ENCODE measurements at places on chromosomes 3 and 15. TPM values are rescaled to one million over a fixed set of nuclear protein-coding genes. Genes with fewer than 3 reads are reported as not detected.

Gene CHRM5
- total RNA-seq, result not detected

Gene TGM5
- 8.3 TPM for total RNA-seq

Gene MESP2
- not detected for total RNA-seq

GRCh38 chr15:88029696-88030095 lies 226.8 kb downstream of the NTRK3 start:
- H3K4me3 ChIP-seq, result no peak overlapping the region
- no peaks in the 10 kb centered on the region for H3K4me1 ChIP-seq
- no peaks in the 10 kb centered on the region for H3K27me3 ChIP-seq
- no peak overlapping the region for H3K27ac ChIP-seq
- H3K36me3 ChIP-seq, result no peaks in the 10 kb centered on the region
- DNase-seq, result no peak

Gene SPESP1
- total RNA-seq, result 1.5 TPM

Gene GRK7
- total RNA-seq, result 0.98 TPM

DNA sequence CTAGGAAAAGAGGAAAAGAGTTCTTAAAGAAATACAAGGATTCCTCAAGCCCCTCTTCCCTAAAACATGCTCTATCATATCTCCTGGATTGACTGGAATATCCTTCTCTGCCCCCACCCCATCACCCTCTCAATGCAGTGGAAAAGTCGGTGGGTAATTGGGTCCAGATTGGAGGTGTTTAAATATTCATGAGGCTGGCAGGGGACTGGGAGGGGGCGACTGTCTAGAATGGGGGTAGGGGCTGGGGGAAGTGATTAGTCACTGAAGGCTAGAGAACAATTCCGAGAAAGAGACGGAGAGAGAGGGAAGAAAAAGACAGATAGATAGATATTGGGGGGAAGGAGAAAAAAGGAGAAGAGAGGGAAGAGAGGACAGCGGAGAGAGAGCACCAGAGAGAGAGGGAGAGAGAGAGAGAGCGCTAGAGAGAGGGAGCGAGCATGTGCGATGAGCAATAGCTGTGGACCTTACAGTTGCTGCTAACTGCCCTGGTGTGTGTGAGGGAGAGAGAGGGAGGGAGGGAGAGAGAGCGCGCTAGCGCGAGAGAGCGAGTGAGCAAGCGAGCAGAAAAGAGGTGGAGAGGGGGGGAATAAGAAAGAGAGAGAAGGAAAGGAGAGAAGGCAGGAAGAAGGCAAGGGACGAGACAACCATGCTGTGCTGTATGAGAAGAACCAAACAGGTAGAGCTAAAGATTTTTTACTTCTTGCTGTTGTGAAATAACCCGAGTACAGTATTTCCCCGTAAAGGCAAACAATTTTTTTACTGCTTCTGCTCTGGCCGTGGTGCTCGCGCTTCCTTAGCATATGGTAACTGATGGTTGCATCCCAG lies at the start of gene GAP43:
Gene GAP43 (plus strand): TSS at position 467 of the 825 bp plus-strand sequence. CDS start 180 bp downstream, at position 647.
- peak within 1 kb of the TSS; percentile 11 for H3K4me3 ChIP-seq
- H3K27me3 ChIP-seq, result peaks cover 4% of the 10 kb centered on the region
- H3K4me1 ChIP-seq, result peaks cover 8% of the 10 kb centered on the region
- no peaks in the 10 kb centered on the region for H3K36me3 ChIP-seq
- no peak for DNase-seq
- no peak within 1 kb of the TSS for H3K27ac ChIP-seq

Gene AGBL1
- total RNA-seq, result not detected

- H3K36me3 ChIP-seq, result no peaks in the 10 kb centered on the region
- H3K4me3 ChIP-seq, result no peak overlapping the region
- no peak for DNase-seq
- no peak overlapping the region for H3K27ac ChIP-seq
- H3K4me1 ChIP-seq, result no peaks in the 10 kb centered on the region
Measured at GRCh38 chr3:189941125-189941524, 179.6 kb downstream of the P3H2 start.

DNA sequence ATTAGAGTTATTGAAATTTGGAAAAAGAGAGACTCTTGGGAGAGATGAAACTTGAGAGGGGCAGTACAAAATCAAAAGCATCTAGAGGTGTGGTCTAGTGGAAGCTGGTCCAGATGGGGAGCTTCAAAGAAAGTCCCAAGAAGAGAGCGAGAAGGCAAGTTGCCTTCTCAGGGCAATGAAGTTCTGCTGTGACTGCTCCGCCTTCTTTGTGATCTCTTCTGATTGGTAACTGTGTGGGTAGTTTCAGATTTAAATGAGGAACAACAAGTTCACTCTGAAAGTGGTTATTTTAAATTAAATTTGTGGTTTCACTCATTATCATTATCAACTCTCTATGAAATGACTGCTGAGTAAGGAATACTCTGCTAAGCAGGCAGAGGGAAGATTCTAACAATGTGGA lies 233.3 kb downstream of the NLGN1 start:
- H3K27me3 ChIP-seq, result no peaks in the 10 kb centered on the region
- no peaks in the 10 kb centered on the region for H3K4me1 ChIP-seq

DNA sequence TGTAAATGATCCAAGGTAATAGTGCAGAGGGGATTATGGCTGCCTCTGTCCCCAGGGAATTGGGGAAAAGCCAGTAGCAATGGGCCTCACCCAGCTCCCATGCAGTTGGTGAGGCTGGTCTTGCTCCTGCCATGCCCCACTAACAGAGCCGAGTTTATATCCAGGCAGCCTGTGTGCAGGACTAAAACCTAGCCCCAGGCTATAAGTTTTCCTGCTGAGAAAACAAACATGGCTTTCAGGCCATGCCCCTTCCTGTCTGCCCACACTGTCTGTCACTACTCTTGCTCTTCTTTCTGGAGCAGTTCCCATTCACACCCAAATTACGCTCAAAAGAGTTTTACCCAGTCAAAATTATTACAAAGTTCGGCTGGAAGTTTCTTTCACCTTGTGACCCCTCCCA lies 73.5 kb upstream of the SPATA16 start:
- no peak for DNase-seq
- no peaks in the 10 kb centered on the region for H3K4me1 ChIP-seq
- no peak overlapping the region for H3K4me3 ChIP-seq
- H3K27me3 ChIP-seq, result no peaks in the 10 kb centered on the region
- H3K36me3 ChIP-seq, result no peaks in the 10 kb centered on the region

DNA sequence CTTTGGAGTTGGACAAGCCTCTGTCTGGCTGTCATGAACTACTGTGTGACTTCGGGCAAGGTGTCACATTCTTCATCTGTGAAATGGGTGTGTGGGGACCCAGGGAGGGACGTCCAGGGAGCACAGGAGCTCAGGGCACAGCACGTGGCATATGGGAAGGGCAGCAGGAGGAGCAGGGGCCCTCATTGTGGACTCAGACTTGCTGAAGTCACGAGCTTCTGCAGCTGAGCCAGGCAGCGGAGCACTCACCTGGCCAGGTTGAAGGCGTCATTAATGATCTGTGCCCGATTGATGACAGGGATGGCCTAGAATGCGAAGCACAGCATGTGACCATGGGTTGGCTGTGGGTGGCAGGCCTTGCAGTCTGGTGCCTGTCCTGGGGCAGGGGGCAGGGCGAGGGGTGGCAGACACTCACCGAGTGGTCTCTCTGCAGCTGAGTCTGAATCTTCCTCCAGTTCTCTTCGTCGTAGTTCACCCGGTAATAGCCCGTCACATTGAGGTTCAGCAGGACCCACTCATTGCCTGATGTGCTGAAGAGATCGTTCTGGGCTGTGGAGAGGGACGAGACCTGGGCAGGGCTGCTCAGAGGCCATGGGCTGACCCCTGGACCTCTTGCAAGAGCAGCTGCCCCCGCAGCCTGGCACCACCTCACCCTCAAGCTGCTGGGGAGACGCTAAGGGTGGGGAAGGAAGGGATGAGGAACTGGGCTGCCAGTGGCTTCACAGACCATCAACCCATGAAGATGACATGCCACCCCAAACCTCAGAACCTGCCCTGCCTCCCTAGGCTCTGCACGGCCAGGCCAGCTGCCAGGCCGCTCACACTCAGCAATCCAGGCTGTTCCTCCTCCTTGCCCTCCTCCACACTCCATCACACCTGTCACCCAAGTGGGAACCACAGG lies 15.4 kb downstream of the ANPEP start:
- H3K27ac ChIP-seq, result no peak overlapping the region
- H3K4me3 ChIP-seq, result no peak overlapping the region
- no peak for DNase-seq

- no peak overlapping the region for H3K27ac ChIP-seq
- no peaks in the 10 kb centered on the region for H3K4me1 ChIP-seq
- H3K36me3 ChIP-seq, result no peaks in the 10 kb centered on the region
- H3K27me3 ChIP-seq, result no peaks in the 10 kb centered on the region
Measured at GRCh38 chr3:164737174-164737573, 341.1 kb downstream of the SI start.

Gene CLDN18
- total RNA-seq, result not detected

DNA sequence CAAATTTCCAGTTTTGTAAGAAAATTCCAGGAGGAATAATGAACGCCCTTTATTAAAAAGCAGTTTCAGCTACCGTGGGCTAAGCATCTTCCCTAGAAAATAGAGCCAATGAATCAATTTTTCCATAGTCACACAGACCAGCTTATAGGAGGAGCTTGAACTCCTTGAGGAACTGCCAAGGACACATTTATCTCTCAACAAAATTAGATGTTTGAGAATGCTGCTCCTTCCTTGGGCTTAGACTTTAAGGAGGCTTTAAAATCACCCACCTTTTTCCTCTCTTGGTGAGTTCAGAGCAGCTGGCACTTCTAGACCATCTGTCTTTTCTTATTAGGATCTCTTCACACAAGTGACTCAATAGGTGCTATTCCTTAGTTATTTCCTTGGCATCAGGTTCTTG lies 588.0 kb downstream of the SQOR start:
- H3K36me3 ChIP-seq, result no peaks in the 10 kb centered on the region
- H3K4me3 ChIP-seq, result no peak overlapping the region
- no peak for DNase-seq

Gene SLC28A2
- not detected for total RNA-seq

GRCh38 chr3:81080608-81081007 lies 680.8 kb downstream of the GBE1 start:
- H3K27me3 ChIP-seq, result no peaks in the 10 kb centered on the region
- no peaks in the 10 kb centered on the region for H3K36me3 ChIP-seq
- H3K4me1 ChIP-seq, result no peaks in the 10 kb centered on the region
- H3K27ac ChIP-seq, result no peak overlapping the region

Gene CSTA
- 95.5 TPM for total RNA-seq

DNA sequence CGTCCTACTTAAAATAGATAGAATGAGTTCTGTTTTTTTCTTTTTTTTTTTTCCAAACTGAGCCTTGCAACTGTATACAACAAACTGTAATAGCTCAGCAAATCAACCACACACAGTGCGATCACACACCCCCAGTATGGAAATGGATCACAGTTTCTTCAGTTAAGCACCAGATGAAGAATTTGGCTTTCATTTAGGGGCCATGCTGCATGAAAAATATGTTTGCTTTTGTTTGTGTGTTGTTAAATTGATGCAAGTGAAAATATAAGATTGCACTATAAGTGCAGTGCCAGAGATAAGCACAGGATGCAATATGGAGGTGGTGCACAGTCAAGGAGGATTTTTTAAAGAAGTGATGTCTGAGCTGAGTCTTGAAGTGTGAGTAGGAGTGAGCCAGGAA lies 17.8 kb downstream of the CCDC54 start:
- H3K27ac ChIP-seq, result no peak overlapping the region
- H3K4me3 ChIP-seq, result no peak overlapping the region
- H3K4me1 ChIP-seq, result no peaks in the 10 kb centered on the region
- H3K27me3 ChIP-seq, result no peaks in the 10 kb centered on the region

GRCh38 chr15:98121957-98122356 lies 161.5 kb downstream of the ARRDC4 start:
- no peak overlapping the region for H3K4me3 ChIP-seq
- H3K27ac ChIP-seq, result no peak overlapping the region
- no peaks in the 10 kb centered on the region for H3K36me3 ChIP-seq

DNA sequence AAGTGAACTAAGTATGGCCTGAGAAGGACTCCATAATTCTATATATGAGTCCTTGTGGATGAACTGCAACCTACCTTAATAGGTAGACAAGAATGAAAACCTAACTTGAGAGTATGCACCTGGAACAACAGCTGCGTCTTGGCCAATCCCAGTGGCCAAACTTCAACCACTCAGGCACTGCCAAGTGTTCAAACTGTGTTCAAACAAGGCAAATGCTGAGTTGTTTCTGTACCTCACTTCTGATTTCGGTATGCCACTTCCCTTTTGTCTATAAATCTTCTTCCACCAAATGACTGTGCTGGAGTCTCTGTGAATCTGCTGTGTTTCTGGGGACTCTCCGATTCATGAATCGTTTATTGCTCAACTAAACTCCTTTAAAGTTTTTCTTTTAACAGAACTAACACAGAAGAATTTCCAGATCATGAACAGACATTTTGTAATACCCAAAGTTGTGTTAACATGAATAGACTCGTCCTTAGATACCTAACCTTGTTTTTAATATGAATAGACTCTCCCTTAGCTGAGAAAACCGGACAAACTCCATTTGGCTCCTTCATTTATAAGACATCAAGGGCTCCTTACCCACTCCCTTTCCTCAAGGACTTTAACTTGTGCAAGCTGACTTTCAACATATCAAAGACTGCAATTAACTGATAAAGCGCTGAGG lies 4.1 kb downstream of the ZNF717 start:
- no peak overlapping the region for H3K27ac ChIP-seq
- peaks cover 36% of the 10 kb centered on the region for H3K36me3 ChIP-seq
- H3K4me3 ChIP-seq, result no peak overlapping the region
- DNase-seq, result no peak
- H3K4me1 ChIP-seq, result peaks cover 5% of the 10 kb centered on the region

GRCh38 chr15:81268881-81269601 lies 54.9 kb downstream of the STARD5 start:
- peaks cover 15% of the 10 kb centered on the region for H3K4me1 ChIP-seq
- no peaks in the 10 kb centered on the region for H3K36me3 ChIP-seq
- DNase-seq, result no peak
- H3K27ac ChIP-seq, result no peak overlapping the region
- no peak overlapping the region for H3K4me3 ChIP-seq

DNA sequence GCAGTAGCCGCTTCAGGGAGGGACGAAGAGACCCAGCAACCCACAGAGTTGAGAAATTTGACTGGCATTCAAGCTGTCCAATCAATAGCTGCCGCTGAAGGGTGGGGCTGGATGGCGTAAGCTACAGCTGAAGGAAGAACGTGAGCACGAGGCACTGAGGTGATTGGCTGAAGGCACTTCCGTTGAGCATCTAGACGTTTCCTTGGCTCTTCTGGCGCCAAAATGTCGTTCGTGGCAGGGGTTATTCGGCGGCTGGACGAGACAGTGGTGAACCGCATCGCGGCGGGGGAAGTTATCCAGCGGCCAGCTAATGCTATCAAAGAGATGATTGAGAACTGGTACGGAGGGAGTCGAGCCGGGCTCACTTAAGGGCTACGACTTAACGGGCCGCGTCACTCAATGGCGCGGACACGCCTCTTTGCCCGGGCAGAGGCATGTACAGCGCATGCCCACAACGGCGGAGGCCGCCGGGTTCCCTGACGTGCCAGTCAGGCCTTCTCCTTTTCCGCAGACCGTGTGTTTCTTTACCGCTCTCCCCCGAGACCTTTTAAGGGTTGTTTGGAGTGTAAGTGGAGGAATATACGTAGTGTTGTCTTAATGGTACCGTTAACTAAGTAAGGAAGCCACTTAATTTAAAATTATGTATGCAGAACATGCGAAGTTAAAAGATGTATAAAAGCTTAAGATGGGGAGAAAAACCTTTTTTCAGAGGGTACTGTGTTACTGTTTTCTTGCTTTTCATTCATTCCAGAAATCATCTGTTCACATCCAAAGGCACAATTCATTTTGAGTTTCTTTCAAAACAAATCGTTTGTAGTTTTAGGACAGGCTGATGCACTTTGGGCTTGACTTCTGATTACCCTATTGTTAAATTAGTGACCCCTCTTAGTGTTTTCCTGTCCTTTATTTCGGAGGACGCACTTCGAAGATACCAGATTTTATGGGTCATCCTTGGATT lies at the start of gene MLH1:
Gene MLH1 (plus strand): TSS at position 193 of the 958 bp plus-strand sequence. CDS start 30 bp downstream, at position 223.
- peaks cover 33% of the 10 kb centered on the region for H3K36me3 ChIP-seq
- no peak for DNase-seq
- peaks cover 50% of the 10 kb centered on the region for H3K4me1 ChIP-seq
- peak within 1 kb of the TSS; percentile 74 for H3K4me3 ChIP-seq
- H3K27ac ChIP-seq, result peak within 1 kb of the TSS; percentile 99
- H3K27me3 ChIP-seq, result no peaks in the 10 kb centered on the region

Data from vagina (tissue), 2 donors.